Activated T-cell treated with anti-CD3 and anti-CD28 coated beads, Interleukin-2, amount 50 U/mL, for 4 hours (primary cell): ENCODE measurements at places on chromosomes 4 and X. TPM values are rescaled to one million over a fixed set of nuclear protein-coding genes. Genes with fewer than 3 reads are reported as not detected.

IL13RA1 gene
- 2.0 TPM for total RNA-seq

- DNase-seq, result no peak
Measured at GRCh38 chrX:1614927-1615326, at the start of gene ASMT. Gene ASMT, plus strand, starts transcription at chrX:1615059. Its CDS starts 141 bp downstream, at chrX:1615200.

GRCh38 chr4:92021203-92021602 is 282.6 kb upstream of the GRID2 start:
- DNase-seq, result no peak

GRCh38 chr4:6658597-6659075 is 18.2 kb downstream of the MRFAP1 start:
- DNase-seq, result peak; percentile 53

GRCh38 chrX:42778096-42778495 is at the start of gene PPP1R2C:
Gene PPP1R2C, minus strand, starts transcription at chrX:42778163. Its CDS starts 84 bp downstream, at chrX:42778079.
- peak; percentile 44 for DNase-seq

DNA sequence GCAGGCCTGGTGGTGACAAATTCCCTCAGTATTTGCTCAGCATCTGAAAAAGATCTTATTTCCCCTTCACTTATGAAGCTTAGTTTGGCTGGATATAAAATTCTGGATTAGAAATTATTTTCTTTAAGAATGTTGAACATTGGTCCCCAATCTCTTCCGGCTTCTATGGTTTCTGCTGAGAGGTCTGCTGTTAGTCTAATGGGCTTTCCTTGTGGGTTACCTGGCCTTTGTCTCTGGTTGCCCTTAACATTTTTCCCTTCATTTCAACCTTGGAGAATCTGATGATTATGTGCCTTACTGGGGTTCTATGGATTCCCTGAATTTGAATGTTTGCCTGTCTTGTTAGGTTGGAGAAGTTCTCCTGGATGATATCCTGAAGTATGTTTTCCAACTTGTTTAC is 17.4 kb upstream of the TMPRSS11F start:
- no peak for DNase-seq

GRCh38 chr4:146981651-146982050 is 36.0 kb upstream of the TTC29 start:
- DNase-seq, result no peak

- no peak for DNase-seq
Measured at GRCh38 chrX:109760922-109761250, 27.8 kb upstream of the ACSL4 start.

- no peak for DNase-seq
Measured at GRCh38 chrX:124005228-124005627, 43.7 kb downstream of the STAG2 start.

- DNase-seq, result no peak
Measured at GRCh38 chr4:73576381-73576780, 43.9 kb downstream of the RASSF6 start.

DNA sequence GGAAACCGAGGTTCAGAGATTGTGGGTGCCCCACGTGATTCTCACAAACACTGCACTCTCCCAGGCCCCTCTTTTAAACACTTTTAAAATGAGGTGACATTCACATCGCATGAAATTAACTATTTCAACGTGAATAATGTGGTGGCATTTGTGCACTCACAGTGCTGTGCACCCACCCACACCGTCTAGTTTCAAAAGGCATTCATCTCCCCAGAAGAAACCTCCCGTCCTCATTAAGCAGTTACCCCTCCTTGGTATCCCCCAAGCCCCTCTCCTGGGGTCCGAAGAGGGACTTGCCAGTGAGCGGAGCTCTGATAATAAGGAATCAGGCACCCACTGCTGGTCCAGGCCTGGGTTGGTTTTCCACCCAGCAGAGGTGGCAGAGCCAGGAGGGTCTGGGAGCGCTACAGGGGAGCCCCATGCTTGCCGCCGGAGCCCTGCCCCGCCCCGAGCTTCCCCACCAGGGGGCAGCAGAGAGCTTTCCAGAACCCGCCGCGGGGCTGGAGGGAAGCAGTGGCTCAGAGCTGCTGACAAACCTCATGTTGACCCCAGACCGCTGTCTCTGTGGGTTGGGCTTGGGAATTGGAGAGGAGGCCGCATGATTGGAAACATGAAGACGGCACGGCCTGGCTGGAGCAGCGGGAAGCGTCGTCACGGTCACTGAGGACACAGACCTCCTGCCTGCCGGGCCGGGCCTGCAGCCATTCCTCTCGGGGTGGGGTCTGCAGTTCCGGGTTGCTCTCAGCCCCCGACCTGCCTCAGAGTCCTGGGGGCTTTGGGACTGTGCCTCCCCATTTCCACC is 27.5 kb upstream of the HTRA3 start:
- DNase-seq, result peak; percentile 83

- DNase-seq, result no peak
Measured at GRCh38 chr4:148004228-148004857, 272.5 kb downstream of the ARHGAP10 start.

DNA sequence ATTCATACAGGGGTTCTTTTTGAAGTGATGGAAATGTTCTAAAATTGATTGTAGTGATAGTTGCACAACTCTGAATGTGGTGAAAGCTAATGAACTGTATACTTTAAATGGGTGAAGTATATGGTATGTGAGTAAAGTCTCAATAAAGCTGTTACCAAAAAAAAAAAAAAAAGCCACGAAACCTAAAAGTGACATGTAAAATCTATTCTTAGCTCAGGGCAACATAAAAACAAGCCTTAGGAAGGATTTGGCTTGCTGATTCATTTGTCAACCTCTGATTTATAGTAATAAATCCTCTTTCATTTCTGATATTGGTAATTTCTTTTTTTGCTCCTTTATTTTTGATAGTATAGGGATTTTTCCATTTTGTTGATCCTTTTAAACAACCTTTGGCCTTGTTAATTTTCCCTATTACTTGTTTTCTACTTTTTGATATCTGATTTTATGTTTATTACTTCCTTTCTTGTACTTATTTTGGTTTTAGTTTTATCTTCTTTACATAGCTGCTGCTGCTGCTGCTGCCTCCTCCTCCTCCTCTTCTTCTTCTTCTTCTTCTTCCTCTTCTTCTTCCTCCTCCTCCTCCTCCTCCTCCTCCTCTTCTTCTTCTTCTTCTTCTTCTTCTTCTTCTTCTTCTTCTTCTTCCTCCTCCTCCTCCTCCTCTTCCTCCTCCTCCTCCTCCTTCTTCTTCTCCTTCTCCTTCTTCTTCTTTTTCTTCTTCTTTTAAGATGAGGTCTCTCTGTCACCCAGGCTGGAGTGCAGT is 79.4 kb downstream of the ADGRG4 start:
- no peak for DNase-seq
